ENCODE measurements at places on chromosomes 11 and 22. TPM values are rescaled to one million over a fixed set of nuclear protein-coding genes. Genes with fewer than 3 reads are reported as not detected.

DNA sequence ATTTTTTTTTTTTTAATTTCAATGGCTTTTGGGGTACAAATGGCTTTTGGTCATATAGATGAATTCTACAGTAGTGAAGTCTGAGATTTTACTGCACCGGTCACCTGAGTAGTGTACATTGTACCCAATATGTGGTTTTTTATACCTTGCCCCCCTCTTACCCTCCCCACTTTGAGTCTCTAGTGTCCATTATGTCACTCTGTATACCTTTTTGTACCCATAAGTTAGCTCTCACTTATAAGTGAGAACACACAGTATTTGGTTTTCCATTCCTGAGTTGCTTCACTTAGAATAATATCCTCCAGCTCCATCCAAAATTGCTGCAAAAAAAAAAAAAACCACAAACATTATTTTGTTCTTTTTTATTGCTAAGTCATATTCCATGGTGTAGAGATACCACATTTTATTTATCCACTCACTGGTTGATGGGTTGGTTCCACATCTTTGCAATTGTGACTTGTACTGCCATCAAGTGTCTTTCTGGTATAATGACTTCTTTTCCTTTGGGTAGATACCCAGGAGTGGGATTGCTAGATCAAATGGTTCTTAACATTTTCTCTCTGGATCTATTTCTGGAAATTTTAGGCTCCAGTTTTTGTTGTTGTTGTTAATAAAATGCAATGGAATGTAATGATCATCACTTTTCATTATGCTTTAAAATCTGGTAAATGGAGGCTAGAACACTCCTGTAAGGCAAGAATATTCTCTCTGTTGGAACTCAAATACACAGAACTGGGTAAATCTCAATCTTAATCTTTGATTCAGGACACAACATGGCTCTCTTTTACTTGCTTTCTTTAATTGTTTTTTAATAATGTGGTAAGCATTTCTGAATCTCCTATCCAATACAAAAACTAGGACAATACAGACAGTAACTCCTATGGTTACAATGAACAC lies 10.3 kb downstream of the NEAT1 start:
- no peak for DNase-seq

DNA sequence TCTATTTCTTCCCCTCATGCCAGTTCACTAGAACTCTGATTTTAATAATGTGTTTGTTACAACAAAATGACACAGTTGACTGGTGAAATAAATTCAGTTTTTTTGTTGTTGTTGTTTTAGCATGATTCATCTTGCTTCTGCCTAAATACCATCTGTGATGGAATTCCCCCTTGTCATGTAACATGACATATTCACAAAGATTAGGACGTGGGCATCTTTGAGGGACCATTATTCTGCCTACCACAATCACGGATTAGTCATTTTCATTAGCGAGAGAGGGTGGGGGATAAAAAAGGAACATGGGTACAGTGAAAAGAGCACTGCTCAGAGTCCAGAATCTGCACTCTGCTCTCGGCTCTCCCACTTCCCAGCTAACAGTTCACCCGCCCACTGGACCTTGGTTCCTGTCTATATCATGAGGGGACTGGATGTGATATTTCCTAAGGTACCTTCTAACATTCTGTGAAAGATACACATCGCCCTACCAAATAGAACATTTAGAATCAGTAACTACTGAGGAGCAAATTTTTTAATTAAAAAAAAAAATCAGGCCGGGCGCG lies 11.3 kb downstream of the HTATIP2 start:
- DNase-seq, result peak; percentile 48

Gene RPS3
- 2,024 TPM for total RNA-seq

- DNase-seq, result no peak
Measured at GRCh38 chr11:17294033-17294432, 17.5 kb downstream of the NUCB2 start.

DNA sequence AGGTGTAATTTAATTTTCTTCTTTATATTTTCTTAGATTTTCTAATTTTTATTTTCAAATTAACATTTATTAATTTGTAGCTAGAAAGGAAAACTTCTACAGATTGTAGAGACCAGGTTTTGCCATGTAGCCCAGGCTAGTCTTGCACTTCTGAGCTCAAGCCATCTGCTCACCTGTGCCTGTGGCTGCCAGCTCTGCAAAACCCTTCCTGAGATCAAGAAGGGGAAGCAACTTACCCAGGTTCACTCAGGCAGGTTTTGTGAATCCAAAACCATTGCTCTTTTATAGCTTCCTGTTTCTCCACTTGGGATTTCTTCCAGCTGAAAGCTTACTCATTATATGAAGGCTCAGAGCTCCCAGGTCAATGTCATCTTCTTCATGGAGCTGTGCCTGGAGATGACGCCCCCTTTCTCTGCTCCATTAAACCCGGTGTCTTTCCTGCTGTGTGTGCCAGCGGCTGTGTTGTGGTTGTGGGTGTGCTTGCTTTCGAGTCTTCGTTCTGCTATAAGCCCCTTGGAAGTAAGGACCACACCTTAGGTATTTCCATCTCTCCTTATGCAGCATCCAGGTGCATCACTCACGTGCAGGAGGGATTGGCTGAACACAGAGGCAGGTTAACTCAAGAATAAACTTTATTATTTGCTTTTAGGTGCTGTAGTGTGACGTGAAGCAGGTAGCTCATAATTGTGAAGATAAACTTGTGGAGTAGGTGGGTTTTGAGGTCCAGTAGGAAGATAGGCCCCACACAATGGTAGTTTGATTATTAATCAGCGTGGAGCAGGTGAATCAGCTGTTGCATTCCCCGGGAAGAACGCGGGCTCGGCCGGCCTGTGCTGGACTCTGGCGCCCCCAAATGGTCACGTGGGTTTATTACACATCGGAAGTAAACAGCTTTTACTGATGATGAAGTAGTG lies 42.2 kb upstream of the INCENP start:
- peak; percentile 63 for DNase-seq

DNA sequence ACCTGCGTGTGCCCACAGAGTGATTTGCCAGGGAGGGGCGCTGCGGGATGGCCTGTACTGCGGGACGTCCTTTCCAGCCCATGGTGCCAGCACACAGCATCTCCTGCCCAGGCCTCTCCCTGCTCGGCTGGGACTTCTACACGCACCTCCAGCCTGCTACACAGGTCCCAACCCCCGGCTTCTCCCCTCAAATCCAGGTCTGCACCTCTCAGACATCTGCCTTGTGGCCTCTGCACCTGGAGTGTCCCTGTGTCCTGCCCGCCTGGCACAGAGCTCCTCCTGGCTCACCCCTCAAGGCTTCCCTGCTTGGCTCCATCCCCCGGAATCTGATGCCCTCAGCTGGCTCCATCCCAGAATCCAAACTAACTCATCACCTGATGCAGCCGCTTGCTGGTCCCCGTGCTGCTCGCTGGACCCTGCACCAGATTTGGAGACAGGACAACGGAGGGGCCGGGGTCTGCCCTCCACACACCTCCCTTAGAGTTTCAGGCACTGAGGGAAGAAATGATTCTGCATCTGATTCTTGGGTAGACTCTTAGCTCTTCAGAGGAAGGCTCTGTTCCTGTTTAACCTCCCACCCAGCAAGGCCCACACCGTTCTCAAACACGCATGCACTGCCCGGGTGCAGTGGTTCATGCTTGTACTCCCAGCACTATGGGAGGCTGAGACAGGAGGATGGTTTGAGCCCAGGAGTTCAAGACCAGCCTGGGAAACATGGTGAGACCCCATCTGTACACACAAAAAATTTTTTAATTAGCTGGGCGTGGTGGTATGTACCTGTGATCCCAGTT lies 4.0 kb upstream of the LSP1 start:
- DNase-seq, result no peak

Gene SPDYC
- total RNA-seq, result not detected

DNA sequence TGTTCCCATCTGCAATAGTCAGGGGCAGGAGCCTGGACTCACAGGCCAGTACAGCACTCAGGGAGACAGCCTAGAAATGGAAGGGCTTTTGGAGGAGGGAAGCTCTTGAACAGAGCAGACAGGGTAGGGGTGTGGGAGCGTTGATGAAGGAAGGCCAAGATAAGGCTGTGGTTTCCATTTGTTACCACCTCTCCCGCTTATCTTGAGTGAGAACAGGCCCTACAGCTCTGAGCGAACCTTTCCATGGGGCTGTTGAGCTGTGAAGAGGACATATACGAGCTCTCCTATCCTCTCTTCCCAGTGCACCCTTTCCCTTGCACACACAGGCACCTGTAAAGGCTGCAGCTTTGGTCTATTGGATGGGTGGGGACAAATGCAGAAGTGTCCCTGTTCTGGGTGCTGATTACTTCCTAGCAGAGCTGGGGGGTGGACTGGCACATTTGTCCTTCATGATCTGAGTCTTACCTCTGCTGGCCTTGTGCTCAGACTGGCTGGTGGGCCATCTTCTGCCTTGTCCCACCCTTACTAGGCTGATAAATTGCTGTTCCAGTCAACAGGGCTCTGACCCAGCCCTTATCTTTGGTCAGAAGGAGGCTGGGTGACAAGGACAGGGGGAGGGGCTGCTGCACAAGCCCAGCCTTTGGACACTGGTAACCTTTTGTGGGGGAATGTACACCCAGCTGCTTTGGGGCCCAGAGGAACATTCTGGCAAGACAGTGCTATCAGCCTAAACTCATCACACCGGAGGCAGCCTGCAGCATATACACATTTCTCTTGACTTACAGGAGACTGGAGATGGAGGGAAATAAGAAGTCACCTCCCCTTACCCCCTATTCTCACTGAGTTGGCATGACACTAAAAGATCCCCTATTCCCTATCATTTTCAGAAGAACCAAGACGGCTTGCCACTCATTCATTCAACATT lies 80.1 kb upstream of the NNMT start:
- DNase-seq, result no peak

DNA sequence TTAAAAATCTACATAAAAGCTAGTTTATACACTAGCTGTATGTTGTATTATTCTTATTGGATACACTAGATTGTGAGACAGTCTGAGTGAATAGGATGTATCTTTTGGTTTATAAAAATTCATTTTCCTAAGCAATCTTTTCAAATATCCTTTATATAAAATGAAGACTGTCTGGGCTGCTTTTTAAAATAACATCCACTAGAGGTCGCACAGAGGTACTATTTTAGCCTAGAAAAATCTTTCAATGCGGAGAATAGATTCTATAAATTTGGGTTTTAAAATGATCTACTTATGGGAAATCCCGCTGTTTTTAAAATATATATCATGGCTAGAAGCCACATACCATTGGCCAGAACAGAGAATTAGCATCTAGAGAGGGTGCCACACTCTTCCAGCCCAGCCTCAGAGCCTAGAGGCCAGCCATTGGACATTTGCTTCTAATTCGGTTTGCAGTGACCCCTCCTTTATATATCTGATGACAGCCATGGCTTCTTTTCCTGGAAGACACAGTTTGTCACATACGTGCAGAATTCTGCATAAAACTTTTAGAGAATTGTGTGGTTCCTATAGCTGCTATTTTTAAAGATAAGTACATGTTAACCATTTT lies 7.3 kb downstream of the C11orf97 start:
- DNase-seq, result no peak

GRCh38 chr22:33720166-33720878 lies 200.0 kb downstream of the LARGE1 start:
- DNase-seq, result no peak

Gene GRK3
- 2.5 TPM for total RNA-seq

GRCh38 chr11:132623511-132623910 lies 908.8 kb downstream of the OPCML start:
- no peak for DNase-seq

DNA sequence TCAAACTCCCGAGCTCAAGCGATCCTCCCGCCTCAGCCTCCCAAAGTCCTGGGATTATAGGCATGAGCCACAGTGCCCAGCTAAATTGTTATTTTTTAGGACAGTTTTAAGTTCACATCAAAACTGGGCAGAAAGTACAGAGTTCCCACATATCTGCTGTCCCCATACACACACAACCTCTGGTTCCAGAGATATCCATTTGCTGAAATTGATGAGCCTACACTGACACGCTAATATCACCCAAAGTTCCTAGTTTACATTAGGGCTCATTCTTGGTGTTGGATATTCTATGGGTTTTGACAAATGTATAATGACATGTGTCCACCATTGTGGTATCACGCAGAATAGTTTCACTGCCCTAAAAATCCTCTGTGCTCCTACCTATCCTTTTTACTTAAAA lies 2.7 kb upstream of the SEC14L4 start:
- DNase-seq, result no peak

Gene ARHGAP42
- 6.9 TPM for total RNA-seq

DNA sequence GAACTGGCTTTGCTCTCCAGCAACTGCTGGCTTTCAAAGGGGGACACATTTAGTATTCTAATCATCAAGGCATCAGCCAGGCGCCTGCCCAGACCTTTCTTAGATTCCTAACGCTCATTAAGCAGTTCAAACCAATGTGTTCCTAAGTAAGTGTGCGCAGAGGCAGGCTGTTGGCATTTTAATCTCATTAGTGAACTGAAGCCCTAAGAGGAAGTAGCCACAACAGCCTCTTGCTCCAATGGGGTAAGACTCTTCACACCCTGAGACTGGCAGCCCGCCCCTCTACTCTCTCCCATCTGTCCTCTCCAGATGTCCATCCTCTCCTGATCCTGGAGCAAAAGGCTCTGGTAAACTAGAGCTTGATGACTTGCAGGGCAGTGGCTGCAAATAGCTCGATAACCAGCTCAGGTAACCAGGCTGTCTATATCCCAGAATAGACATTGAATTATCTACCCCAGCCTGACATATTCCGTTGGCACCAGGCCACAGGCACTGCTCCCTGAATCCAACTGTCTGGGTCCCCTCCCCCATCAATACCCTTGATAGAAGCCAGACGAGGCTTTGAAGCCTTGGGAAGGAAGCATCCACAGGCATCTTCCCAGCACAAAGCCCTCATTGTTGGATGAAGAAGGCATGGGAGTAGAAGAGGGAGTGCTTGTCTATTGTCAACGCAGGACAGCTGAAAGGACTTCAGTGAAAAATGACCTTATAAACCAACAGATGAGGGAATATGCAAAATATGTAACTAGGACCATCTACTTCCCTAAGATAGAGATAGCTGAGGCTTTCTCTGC lies 321.1 kb downstream of the TENM4 start:
- no peak for DNase-seq

All from Daoy (cell line).